A172 (cell line): ENCODE measurements at places on chromosomes 2 and 18.

DNA sequence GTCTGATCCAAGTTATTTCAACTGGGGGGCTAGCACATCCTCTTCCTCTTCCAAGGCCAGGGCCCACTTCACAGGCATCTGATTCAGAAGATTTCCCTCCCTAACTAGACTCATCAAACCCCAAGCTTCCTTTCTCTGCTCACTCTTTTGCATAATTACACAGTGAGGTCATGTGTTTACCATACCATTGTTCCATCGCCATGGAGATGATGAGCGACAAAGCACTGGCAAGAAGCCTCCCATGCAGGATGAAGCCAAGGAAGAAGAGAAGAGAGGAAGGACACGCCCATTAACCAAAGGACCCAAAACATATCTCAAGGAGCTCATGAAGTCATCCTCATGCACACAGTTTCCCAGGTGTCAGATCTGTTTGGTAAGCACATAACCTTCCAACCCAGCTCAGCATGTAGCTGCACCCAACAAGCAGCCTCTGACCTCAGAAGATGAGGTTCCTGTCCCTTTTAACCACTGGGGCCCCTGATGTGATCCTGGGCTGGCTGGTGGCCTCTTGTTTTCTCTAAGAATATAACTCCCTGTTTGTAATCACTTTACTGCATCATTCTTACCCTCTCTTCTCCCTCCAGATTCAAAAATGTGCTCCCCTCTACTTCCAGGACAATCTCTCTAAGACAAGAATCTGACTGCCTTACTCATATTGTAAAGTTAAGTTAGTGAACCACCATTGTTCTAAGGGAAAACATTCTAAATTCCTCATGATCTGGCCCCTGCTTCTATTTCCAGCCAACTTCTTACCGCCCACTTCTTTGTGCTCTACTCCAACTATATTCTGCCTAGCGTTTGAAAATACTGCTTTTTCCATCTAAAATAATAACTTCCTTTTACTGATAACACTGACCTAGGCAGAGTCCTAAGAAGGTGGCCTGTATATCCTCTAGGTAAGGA, 190.1 kb downstream of the TTC32 start:
- peak; percentile 91 for DNase-seq

- DNase-seq, result no peak
Measured at GRCh38 chr2:183185534-183185933, 61.3 kb downstream of the NUP35 start.

- DNase-seq, result no peak
Measured at GRCh38 chr2:176552501-176553135, 283.4 kb downstream of the MTX2 start.

- DNase-seq, result no peak
Measured at GRCh38 chr2:237652181-237652580, 24.8 kb downstream of the LRRFIP1 start.

DNA sequence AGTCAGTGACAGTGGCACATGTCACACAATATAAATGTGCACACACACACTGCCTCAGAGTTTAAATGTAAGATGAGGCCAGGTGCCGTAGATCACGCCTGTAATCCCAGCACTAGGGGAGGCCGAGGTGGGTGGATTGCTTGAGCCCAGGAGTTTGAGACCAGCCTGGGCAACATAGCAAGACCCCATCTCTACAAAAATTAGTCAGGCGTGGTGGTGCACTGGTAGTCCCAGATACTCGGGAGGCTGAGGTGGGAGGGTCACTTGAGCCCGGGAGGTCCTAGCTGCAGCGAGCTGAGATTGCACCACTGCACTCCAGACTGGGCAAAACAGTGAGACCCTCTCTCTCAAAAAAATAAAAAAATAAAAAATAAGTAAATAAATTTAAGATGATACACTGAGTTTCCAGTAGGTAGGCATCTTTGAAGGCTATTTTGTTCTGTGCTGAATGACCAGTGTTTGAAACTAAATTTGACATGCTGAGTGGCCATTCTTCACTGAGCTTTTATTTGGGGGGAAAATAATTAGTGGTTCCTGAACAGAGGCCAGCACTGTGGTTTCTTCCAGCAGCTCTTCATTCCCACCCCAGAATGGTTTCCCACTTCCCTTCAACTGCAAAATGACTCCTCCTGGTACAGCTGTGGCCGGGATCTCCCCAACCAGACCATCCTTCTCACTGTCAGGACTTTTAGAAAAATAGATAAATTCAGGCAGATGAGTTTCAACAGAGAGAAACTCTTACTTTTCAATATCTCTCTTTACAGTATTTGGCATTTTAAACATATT, 44.9 kb downstream of the PSMG2 start:
- peak; percentile 63 for DNase-seq

DNA sequence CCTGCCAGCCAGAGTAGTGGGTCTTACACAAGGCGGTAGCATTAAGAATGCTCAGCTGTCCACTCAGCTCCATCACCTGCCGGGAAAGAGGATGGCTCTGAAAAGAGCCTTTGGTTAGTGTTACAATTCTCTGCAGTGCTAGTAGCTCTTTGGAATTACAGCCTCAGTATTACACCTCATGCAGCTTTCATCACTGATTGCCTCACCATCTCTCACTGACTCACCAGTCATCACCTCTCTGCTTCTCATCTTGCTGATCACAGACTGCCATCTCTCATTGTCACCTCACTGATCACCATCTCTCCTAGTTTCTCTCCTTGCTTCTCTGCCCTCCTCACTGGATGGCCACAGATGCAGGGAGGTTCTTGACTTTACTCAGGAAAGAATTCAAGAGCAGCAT, 573.5 kb upstream of the SETBP1 start:
- no peak for DNase-seq

GRCh38 chr2:96970910-96971309, 15.5 kb downstream of the FAM178B start:
- DNase-seq, result no peak

DNA sequence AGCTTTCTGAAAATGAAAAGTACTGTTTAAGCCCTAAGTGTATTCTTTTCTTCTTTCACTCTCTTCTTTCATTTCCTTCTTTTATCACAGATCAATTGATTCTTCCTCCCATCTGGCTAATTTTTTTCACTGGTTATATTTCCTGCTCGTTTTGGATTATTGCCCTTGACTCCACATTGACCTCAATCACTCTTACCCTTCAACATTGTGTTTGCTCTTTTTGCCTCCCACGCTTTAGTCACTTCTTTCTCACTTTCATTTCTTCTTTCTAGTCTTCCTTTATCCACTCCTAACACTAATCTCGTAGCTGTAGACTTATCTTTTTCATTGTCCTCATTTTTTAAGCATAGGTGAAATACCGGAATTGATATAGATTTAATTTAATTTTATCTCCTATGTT, 320.3 kb upstream of the VRK2 start:
- no peak for DNase-seq
